T1000 (cell line): ENCODE measurements at places on chromosomes 7 and 10.

- DNase-seq = no peak
These were observed 33.7 kb downstream of the ANKIB1 start for GRCh38 chr7:92279396-92280031.

GRCh38 chr7:68529221-68529620 lies 1069.1 kb upstream of the AUTS2 start:
- no peak for DNase-seq

GRCh38 chr10:102628451-102628911 lies 15.8 kb upstream of the TRIM8 start:
- no peak for DNase-seq

DNA sequence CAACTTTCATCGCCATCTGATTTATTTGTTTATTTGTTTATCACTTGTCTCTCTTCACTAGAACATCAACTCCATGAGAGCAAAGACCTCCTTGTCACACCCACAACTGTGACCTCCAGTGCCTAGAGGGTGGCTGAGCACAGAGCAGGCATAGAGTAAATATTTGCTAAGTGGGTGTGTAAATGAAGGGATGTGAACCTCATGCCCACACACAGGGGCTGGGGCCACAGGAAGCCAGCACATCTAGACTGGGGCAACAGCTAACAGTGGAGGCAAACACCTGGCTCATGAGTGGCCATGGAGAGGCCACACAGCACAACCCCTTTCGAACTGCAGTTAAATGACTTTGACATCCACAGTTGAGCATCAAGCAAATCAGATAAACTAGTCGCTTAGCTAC lies 39.8 kb downstream of the AKR1B1 start:
- DNase-seq = no peak

- no peak for DNase-seq
These were observed 83.6 kb upstream of the CHCHD3 start for GRCh38 chr7:133165529-133165928.

GRCh38 chr7:148609045-148609725 lies 18.6 kb downstream of the C7orf33 start:
- DNase-seq = no peak

- DNase-seq = no peak
These were observed 60.8 kb downstream of the DLG5 start for GRCh38 chr10:77865580-77866324.

DNA sequence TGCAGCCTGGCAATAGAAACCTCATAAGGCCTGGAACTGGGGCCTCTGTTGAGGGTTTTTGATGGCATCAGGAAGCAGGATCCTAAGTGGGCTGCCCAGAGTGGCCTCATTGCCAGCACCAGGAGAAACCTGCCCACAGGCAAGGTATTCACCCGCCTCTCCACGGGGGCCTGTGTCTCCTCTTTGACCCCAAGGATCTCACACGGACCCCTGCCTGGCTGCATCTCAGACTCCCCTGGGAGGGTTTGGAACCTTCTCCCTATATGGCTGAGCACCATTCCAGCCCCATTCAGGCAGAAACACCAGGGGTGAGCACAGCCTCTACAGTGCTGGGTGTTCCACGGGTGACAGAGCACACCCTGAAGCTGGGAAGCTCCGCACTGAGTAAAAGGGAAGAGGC lies 14.6 kb upstream of the C10orf71 start:
- no peak for DNase-seq

DNA sequence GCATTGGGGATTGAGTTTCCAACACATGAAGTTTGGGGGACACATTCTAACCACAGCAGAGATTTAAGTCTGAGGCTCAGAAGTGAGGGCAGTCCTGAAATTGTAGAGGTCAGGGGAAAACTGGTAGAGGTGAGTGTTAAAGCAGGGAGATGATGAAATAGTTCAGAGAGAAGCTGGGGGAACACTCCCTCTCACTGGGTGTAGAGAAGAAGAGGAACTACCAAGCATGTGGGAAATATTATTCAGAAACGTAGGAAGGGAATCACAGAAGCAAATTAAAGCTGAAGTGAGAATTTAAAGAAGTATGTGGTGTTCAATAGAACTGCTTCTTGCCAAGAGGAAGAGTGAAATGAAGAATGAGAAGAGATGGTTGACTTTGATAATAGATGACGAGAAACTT lies 121.5 kb upstream of the FAM3C start:
- DNase-seq = no peak

GRCh38 chr10:98030093-98030821 lies at the start of gene CRTAC1:
TSS of gene CRTAC1 (minus strand) at chr10:98030621. CDS start at chr10:98030472, 149 bp downstream.
- no peak for DNase-seq

DNA sequence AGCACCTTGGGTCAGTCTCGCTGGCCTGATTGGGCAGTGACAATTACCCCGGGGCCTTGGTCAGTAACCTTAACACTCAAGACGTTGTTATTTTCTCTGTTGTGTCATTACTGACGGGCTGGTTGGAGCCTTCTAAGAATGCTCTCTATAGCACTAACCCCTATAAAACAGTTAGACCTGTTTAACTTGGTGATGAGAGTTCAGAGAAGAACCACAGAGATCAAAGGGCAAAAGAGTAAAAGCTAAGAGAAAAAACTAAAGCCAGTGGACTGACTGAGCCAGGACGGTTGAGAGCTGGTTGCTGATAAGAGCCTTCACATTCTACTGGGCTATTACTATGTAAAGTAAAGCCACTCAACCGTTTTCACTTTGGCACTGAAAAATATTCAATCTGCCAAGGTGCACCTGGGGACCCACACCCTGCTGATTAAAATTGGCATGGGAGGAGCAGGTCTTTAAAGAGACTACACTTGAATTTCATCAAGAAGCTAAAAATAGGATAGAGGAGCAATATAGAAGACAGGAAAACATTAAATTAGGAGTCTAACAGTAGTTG lies 13.6 kb upstream of the ITGB1 start:
- DNase-seq = no peak

DNA sequence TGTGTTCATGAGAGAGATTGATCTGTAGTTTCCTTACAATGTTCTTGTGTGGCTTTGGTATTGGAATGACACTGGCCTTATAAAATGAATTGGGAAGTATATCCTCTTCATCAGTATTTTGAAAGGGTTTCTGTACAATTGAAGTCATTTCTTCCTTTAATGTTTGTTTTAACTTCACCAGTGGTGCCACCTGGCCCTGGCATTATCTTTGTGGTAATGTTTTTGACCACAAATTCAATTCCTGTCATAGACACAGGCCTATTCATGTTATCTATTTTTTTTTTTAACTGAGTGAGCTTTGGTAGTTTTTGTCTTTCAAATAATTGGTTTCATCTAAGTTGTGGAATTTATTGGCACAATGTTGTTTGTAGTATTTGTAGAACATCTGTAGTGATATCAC lies 127.7 kb downstream of the CDK14 start:
- DNase-seq = no peak

DNA sequence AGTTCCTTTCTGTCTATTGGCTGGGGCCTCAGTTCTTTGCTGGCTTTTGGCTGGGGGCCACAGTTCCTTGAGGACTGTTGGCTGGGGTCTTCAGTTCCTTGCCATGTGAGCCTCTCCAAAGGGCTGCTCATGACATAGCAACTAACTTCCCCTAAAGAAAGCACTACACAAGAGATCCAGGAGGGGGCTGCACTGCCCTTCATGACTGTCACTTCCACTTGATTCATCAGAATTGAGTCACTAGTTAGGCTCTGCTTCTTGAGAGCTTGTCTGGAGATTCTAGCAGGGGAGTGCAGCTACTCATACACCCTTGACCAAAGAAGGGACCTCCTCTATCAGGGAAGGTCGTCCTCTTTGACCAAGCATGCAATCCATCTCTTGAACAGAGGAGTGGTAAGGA lies 38.0 kb upstream of the MKX start:
- no peak for DNase-seq

GRCh38 chr7:138257459-138258196 lies 181.4 kb downstream of the AKR1D1 start:
- no peak for DNase-seq

DNA sequence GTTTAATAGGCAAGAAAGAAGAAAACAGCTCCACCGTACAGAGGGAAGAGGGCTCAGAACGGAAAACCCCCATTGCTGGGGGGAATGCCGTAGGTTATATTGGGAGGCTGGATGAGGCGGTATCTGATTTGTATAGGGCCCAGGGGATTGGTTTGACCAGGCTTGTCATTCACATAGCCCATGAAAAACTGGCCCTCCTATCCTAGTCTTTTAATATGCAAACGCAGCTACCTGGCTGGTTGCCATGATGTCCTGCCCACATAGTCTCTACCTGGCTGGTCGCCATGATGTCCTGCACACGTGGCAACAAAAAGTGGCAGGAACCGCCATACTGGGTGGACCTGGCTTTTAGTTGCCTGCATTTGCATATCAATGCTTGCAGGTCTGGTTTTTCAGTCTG lies 84.7 kb downstream of the AUTS2 start:
- no peak for DNase-seq

- DNase-seq = no peak
These were observed 79.7 kb upstream of the MACROH2A2 start for GRCh38 chr10:69972981-69973397.

GRCh38 chr7:121107923-121108498 lies 119.5 kb downstream of the CPED1 start:
- DNase-seq = no peak

DNA sequence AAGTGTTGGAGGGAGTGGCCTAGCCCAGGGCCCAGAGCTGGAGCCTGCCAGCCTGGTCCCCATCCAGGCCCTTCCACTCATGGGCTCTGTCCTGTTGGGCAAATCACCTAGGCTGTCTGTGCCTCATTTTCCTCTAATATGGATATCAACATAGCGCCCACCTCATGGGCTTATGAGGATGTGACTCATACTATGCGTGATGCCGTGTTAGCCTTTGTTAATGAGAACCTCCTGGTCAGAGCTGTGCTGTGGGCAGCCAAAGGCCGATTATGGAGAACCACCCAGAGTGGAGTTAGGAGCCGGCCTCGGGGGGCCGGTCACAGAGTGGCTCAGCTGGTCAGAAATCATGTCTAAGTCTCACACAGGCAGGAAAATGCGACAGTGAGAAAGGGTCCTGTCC lies 306.4 kb downstream of the PAXIP1 start:
- no peak for DNase-seq

DNA sequence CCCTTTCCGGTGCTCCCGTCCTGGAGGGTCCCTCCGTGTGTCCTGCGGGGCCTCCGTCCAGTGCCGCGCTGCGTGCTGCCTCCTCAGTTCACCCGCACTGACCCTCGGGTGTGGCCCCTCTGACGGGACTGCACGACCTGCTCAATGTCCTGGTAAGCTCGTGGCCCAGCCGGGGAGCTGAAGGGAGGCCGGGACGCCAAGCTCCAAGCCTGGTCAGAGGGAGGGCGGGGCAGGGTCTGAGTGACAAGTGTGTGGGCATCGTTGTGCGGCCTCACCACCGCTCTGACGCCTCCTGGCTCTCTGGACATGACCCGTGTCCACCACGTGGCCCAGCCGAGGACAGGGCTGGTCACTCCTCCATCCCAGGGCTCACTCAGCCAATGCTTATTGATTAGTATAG lies 25.9 kb downstream of the FAM20C start:
- no peak for DNase-seq

DNA sequence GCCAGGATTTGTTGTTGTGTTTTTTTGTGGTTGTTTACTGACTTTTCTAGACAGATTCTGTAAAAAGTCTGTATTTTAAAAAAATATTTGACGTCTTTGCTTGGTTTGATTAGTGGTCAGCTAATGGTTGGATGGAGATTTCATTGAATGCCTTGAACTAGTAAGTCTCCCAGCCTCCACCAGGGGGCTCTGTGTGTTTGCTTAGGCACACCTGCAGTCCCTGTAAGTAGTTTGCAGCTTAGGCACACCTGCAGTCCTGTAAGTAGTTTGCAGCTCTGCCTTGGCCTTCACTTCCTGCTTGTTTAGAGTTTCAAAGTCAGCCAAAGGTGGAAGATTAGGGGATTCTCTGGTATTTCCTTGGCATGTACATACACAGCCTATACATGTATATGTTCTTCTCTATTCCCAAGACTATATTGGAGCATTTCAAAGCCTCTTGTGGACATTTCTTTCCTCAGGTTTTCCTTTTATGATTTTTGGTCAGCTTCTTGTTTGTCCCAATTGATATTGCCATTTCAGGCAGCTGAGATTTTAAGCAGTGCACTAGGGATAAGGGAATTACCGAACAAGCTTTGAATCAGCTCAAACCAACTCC lies 101.6 kb downstream of the CCSER2 start:
- no peak for DNase-seq
